PC-3 (cell line): ENCODE measurements at places on chromosomes 12 and 14. TPM values are rescaled to one million over a fixed set of nuclear protein-coding genes. Genes with fewer than 3 reads are reported as not detected.

Gene TMTC1
- 5.8 TPM in 2 replicates for total RNA-seq

Gene AMDHD1
- total RNA-seq: 0.80 and 1.5 TPM in 2 replicates

Gene SOAT2
- total RNA-seq: 0.07 and 0.86 TPM in 2 replicates

Gene DENND5B
- 4.2 and 14.2 TPM in 2 replicates for total RNA-seq

Gene ESR2
- 0.18 and 0.35 TPM in 2 replicates for total RNA-seq

Gene GPD1
- 0.11 and 0.40 TPM in 2 replicates for total RNA-seq

Gene TCTN2
- 13.9 and 15.8 TPM in 2 replicates for total RNA-seq

Gene ORAI1
- 31.4 and 35.0 TPM in 2 replicates for total RNA-seq

Gene TAS2R19
- total RNA-seq: not detected in 2 replicates

Gene GDF11
- 7.1 and 17.4 TPM in 2 replicates for total RNA-seq

Gene CD27
- total RNA-seq: not detected in 2 replicates

Gene PLEK2
- 48.0 and 57.2 TPM in 2 replicates for total RNA-seq

Gene TRPV4
- total RNA-seq: 1.6 and 2.4 TPM in 2 replicates

Gene KIAA0586
- total RNA-seq: 50.3 and 50.8 TPM in 2 replicates

Gene PCED1B
- 1.0 TPM in 1 of 2 replicates, not detected in the other for total RNA-seq

Gene MYF5
- not detected in 2 replicates for total RNA-seq

Gene SMIM41
- not detected in 2 replicates for total RNA-seq

Gene PRH2
- total RNA-seq: not detected in 2 replicates

Gene OS9
- total RNA-seq: 145 and 223 TPM in 2 replicates
